ENCODE measurements at places on chromosomes 6 and 20.
A peak's percentile ranks its signal among the peaks of the same experiment; 100 is the strongest.

GRCh38 chr6:2410656-2411380 lies 165.4 kb upstream of the GMDS start:
- no peak for DNase-seq

DNA sequence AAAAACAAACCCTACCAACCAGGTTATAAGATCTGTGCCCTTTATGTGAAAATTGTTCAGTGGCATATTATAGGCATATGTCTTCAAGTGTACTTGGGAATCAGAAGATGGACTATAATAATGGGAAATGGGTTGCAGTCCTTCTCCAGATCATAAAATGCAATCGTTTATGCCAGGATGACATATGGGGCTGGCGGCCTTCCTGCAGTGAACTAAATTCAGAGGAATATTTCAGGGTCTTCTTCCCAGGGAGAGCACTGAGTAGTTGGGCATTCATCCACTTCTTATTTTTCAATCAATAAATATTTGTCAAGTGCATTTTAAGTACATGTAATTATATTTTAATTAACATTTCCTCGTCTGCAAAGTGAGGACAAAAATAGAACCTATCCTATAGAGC lies 176.2 kb upstream of the CNR1 start:
- DNase-seq = no peak

- DNase-seq = no peak
Measured at GRCh38 chr6:89082486-89082891, 1.9 kb downstream of the PNRC1 start.

DNA sequence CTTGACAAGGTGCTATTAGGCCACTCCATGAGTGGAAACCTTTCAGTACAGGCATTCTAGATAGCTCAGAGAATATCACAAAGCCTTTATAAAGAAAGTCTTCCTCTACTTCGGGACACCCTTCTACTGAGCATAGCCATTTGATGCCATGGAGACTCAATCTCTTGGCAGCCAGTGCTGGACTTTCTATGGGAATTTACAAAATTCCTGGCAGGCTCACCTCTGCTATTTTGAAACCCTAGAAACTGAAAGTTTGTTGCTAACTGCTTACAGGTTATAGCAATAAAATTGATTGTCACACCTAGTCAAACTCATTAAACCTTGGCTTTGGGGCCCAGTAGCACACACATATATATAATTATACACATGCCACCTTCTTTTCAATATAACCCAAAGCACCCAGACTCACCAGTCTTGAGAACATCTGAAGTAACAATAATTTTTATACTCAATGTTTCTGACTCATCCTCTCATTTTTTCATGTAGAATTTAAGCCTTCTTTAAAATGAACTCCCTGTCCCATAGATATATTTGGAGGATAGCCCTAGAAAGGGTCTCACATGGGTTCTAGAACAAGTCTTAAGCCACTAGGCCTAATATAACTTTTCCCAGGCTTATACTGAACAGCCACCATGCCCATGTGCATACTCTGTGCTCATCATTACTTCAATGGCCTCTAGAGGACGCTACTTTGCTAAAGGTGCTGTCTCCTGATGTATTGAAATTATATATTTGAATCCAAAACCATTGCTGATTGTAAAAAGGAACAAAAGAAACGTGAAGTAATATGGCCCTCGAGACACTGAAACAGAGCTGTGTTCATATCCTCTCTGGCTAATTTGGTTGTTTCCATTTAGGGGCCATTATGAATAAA lies 368.1 kb upstream of the MARCKS start:
- no peak for DNase-seq

- DNase-seq = no peak
Measured at GRCh38 chr6:123118811-123119210, 122.8 kb downstream of the CLVS2 start.

- peak; percentile 23 for DNase-seq
Measured at GRCh38 chr6:152338335-152339125, 298.6 kb downstream of the SYNE1 start.

DNA sequence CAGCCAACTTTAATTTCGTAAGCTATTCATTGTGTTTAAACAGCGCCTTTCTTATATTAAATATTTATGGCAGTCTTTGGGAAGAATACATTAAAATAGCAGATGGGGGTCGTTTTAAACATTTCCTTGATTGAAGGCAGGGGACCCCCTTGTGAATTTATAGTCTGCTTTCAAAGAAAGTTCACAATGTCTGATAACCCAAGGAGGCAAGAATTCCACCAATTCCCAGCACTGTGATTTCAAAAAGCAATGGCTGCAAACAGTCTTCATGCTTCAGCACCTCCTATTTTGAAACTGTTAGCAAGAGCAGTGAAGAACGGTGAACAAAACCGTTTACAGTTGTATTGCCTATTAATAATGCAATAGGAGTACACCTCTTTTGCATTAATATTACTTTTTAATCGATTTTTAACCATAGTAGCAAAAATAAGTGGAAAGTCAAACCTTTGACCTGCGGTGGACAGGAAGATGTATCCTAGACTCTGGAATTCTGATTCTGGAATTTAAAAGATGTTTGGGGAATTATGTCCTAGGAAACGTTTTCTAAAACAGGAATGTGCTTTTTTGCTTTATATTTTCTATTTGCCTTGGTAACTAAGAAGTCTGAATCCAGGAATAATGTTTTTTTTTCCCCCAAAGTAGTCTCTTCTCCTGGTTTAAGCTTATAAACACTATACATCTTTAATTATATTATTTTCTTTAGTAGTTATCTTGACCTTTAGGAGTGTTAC lies 393.0 kb downstream of the CDKAL1 start:
- DNase-seq = no peak

DNA sequence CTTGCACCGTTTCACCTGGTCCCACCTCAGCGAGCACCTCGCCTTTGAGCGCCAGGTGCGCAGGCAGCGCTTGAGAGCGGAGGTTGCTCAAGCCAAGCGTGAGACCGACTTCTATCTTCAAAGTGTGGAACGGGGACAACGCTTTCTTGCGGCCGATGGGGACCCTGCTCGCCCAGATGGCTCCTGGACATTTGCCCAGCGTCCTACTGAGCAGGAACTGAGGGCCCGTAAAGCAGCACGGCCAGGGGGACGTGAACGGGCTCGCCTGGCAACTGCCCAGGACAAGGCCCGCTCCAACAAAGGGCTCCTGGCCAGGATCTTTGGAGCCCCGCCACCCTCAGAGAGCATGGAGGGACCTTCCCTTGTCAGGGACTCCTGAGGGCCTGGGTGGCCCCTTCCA lies 1.5 kb downstream of the ABT1 start:
- no peak for DNase-seq

GRCh38 chr6:23145781-23146180 lies 576.4 kb downstream of the HDGFL1 start:
- no peak for DNase-seq

GRCh38 chr6:169809386-169809785 lies 58.0 kb downstream of the ERMARD start:
- no peak for DNase-seq

- DNase-seq = peak; percentile 63
Measured at GRCh38 chr6:30554962-30555815, 1.1 kb downstream of the GNL1 start.

GRCh38 chr20:16691381-16691780 lies 38.4 kb upstream of the SNRPB2 start:
- no peak for DNase-seq

- peak; percentile 24 for DNase-seq
Measured at GRCh38 chr6:53335224-53335994, 13.3 kb downstream of the ELOVL5 start.

DNA sequence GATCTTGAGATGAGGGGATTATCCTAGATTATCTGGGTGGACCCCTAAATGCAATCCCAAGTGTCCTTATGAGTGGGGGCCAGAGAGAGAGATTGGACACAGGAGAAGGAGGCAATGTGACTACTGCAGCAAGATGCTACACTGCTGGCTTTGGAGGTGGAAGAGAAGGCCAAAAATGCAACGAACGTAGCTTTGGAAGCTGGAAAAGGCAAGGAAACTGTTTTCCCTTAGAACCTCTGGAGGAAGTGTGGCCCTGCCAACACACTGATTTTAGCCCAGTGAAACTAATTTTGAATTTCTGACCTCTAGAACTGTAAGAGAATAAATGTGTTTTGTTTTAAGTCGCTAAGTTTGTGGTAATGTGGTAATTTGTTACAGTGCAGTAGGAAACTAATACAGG lies 15.7 kb downstream of the PPARD start:
- DNase-seq = no peak

- DNase-seq = no peak
Measured at GRCh38 chr6:135600931-135601330, 103.4 kb upstream of the AHI1 start.

- DNase-seq = no peak
Measured at GRCh38 chr6:72984981-72985665, 240.2 kb downstream of the KHDC1L start.

DNA sequence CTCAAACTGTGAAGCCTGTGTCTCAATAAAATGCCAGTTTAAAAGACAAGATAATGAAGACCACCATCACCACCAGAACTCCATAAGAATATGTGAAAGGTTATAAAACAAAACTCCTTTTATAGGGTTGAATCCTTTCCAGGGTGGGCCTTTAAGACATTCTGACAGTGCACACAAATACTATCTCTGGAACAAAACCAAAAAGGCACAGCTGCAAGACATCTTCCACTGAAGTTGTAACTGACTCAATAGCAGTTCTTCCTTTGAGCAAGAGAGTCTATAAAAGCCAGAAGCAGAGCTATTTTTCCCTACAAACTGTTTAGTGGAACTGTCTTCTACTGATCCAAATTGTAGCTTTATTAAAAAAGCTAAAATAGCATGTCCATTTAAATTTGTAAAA lies 81.6 kb downstream of the EPB41L2 start:
- no peak for DNase-seq

DNA sequence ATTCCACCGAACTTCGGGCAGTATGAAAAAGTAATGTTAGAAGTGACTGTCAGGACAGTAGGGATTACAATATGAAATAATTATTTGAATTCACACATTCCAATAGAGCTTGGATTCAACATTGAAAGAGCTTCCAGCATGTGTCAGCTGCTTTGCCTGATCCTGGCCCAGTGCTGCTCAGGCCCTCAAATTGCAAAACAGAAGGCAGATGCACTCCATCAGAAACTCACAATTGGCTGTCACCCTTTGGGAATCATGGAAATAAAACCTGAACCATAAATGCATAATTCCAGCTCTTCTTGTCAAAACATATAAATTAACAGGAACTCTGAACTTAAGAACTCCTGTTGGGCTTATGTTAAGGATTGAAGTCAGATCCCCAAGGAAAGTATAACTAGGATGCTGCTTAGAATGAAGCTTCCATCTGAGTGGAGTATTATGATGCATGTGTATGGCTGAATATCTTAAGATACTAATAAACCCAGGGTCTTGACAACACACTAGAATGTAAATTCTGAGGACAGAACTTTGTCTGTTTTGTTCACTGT lies 1.8 kb upstream of the NDUFAF4 start:
- no peak for DNase-seq
